HFFc6 (cell line): ENCODE measurements at places on chromosomes 11 and 22. TPM values are rescaled to one million over a fixed set of nuclear protein-coding genes. Genes with fewer than 3 reads are reported as not detected.

- DNase-seq, result no peak
These were observed 30.8 kb downstream of the MYH9 start for GRCh38 chr22:36356708-36357624.

DNA sequence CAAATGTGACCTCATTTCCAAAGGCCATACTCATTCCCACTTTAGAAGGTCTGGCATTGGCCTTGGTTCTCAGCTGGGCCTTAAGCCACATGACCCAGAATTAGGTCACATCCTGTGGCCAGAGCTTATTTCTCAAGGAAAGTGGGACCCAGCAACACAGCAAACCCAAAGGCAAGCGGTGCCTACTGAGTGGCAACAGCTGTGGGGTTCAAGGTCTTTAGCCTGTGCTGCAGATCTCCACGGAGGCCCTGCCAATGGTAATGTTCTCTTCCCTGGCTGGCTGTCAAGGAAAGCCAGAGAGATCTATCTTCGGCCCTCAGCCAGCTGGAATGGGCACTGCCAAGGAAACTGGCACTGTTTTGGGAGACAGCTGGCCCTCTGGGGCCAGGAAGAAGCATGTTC, 41.5 kb upstream of the TP53I11 start:
- DNase-seq, result no peak

DNA sequence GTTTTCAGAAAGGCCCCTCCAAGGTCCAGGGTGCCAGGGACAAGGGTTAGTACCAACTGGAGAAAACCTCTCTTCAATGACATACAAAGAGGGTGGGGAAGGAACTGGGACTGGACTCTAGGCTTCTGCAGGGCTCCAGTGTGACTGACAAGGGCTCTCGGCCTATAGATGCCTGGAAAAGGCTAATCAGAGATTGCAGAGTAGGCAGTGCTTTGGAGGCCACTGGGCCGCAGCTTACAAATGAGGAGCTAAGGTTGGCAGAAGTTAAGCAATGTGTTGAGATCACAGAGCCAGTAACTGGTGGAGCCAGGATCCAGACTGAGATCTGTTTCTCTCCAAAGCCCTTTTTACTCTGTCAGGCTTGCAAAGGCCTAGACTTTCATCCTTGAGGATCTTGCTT, 7.4 kb upstream of the DGKZ start:
- DNase-seq, result no peak

DNA sequence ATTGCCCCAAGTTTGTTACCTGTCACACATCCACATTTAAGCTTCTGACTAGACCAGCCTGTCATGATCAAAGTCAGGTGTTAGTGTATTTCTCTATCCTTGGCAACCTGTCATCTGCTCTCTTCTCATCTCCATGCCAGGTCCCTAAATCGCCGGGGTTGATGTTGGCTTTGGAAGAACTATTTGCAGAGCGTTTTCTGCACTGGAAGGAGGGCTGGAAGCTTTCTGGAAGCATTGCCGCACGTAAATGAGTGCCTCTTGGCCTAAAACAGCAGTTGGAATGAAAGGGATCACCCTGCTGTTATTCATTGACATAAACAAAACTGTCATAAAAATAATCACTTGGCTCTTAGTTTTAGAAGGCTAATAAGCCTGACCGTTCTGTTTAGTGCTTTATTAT, 1.4 kb downstream of the TTC12 start:
- no peak for DNase-seq

DNA sequence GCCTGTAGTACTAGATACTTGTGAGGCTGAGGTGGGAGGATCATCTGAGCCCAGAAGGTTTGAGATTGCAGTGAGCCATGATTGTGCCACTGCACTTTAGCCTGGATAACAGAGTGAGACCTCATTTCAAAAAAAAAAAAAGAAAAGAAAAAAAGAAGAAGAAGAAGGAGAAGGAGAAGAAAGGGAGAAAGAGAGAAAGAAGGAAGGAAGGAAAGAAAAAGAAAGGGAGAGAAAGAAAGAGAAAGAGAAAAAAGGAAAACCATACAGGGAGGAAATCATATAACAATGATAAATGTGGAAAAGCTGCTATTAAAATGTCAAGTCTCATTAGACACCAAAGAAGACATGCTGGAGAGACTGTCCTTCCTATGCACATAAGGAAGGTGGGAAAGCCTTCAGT, 5.7 kb upstream of the PRDM10 start:
- no peak for DNase-seq

GRCh38 chr22:44660051-44660830, 41.8 kb upstream of the PRR5 start:
- DNase-seq, result no peak

DNA sequence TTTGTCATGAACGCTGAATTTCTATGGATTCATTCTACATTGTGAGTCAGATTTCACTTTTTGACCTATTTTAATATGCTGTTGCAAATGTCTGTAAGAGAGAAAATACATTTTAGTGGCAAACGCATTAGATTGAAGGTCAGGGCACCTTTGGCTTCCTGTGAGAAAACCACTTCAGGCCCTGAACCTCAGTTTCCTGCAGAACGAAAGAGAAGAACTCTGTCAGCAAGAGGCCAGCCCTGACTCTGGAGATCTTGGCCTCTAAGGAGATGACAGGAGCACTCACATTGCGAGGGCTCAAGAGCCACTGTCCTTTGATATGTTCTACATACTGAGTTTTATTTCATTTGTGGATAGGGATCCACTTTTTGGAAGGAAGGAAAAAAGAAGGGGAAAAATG, 83.6 kb downstream of the KCNJ1 start:
- no peak for DNase-seq

DNA sequence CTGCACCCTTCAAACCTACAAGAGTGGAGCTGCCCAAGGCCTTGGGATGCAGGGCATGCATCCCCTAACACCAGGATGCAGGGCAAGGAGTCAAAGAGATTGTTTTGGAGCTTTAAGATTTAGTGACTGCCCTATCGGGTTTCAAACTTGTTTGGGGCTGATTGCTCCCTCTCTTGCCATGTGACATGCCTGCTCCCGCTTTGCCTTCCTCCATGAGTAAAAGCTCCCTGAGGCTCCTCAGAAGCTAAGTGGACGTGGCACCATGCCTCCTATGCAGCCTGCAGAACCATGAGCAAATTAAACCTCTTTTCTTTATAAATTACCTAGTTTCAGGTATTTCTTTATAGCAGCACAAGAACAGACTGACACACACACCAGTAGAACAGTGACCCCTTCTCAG, 15.8 kb upstream of the CSF2RB start:
- no peak for DNase-seq

GRCh38 chr11:69396948-69397307, 84.5 kb upstream of the LINC01488 start:
- no peak for DNase-seq

GRCh38 chr11:69293819-69294505, at the start of gene MYEOV:
MYEOV (plus strand) TSS chr11:69294155; CDS start chr11:69295355, 1,200 bp downstream.
- no peak for DNase-seq

GRCh38 chr11:81007046-81007445, 1566.2 kb upstream of the TENM4 start:
- DNase-seq, result no peak

DNA sequence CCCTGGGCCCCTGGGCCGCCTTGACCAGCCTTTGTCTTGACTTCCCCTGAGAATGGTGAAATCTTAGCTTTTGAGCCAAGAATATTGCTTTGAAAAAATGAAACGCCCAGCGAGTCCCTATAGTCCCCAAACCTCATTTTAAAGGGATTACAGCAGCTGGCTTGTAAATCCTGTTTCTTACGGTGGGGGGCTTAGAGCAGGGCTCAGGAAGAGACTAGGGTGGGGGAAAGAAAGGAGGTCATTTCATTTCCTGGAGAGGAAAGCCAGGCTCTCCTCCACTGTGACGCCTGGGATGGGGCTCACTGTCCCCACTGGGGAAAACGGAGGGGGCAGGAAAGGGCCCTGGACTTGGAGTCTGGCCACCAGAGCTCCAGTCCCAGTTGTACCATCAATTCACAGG, 72.2 kb upstream of the ALX4 start:
- DNase-seq, result no peak

DNA sequence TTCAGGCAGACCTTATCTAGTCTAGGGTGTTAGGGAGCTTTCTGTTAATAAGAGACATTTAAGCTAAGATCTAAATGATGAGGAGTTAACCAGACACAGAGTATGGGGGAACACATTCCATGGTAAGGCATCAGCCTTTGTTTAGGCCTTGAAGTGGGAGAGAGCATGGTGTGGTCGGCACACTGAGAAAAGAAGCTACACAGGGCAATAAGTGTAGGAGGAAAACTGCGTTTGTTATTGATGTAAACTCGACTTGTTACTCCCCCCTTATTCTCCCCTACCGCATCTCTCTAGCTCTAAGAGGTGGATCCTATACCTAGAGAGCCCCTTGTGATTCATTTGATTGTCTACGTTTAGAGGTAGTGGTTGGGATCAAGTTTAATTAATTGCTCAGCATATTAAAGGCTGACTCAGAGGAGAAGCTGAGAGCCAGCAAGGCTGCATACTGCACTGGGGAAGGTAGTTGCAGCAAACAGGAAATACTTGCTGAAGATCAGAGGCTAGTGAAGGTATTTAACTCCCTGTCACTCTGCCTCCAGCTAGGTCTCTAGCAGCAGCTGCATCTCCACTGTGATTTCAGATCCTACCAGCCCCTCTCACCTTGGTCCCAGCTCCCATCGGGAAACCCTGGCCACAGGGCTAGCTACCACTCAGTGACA, 86.8 kb upstream of the TEAD1 start:
- peak; percentile 58 for DNase-seq

DNA sequence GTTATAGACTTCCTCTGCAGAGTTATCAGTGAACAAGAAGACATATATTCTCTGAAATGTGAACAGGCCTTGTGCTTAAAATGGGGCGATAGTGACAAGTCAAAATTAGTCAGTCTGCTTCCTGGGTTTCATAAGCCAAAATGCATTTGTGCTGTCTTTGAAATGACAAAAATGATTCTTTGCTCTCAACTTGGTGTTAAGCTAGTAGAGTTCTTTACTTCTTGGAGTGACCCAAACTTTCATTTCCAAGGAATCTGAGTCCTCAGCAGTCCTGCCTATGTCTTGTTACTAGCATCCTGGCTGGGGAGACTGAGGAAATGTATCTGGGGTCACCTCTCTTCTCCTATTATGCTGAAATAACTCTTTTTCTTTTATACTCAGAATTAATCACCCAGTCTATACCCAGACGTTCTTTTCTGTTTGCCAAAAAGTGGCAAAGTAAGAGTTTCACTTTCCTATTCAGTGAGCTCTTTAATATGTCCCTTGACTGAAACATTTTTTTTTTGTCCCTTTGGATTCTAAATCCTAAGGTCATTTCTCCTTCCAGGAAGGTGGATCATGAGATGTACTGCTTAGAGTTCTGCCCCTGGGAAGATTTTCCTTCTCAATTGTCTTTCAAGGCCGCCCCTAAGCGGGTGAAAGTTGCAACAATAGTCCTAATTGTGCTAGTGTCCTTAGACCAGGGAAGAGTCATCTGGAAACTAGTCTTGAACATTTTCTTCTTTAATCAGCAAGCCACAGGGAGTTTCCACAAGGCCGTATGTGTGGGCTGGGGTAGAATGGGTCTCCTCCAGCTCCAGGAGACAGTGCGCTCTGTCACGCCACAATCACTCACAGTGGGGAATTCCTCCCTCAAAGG, 53.0 kb upstream of the RDX start:
- DNase-seq, result no peak

DNA sequence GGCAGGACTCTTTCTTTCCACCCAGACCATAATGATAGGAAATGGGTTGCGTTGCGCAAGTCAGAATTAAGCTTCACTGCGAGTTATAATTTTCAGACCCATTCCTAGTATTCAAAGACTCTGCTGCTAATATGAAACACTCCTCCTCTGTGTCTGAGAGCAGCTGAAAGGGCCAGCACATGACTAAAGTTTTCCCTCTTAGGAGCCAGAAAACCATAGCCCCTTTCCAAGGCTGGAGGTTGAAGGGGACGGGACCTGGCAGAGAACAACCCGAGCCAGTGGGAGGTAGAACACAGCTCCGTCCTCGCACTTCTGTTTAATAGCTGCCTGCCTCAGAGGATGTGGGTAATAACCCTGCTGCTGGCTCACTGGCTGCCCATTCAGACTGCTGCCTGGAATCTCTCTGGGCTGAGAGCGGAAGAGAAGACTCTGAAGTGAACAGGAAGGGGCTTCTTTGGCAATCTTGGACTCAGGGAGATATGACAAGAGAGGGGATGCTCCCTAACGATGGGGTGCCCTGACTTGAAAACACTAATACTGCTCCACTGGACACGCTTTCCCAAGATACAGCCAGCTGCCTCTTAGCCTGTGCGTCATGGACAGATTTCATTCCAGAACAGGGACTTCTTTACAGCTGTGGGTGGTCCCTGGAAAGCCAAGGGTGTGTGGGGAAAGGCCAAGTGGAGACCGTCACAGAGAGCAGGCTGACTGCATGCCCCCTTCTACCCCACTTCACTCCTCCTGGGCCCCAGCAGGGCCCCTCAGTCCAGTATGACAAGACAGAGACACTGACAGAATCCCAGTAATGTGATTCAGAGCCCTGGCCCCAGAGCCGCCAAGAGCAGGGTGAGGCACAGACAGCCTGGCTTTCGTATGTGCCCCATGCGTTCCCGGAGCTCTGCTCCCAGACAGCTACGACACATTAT, 156.9 kb downstream of the FEZ1 start:
- DNase-seq, result no peak

The SERPINH1 gene
- 540 to 666 TPM (median 613 TPM) in 3 replicates for total RNA-seq

The CARD18 gene
- not detected in 3 replicates for total RNA-seq

The SAA1 gene
- total RNA-seq, result not detected in 3 replicates

The OR52I2 gene
- not detected in 3 replicates for total RNA-seq

The RIC8A gene
- total RNA-seq, result 150 to 165 TPM (median 163 TPM) in 3 replicates

The CD81 gene
- total RNA-seq, result 630 to 738 TPM (median 703 TPM) in 3 replicates

The TOMM22 gene
- total RNA-seq, result 121 to 135 TPM (median 132 TPM) in 3 replicates
